Activated CD4-positive, alpha-beta T cell treated with anti-CD3 and anti-CD28 coated beads, Interleukin-2, amount 10 ng/mL, durations not matched to agents 24 days and 14 days (primary cell): ENCODE measurements at places on chromosomes 4 and X. TPM values are rescaled to one million over a fixed set of nuclear protein-coding genes. Genes with fewer than 3 reads are reported as not detected.

The ZAR1 gene
- not detected in 2 replicates for total RNA-seq

The GPAT3 gene
- 3.6 and 3.7 TPM in 2 replicates for total RNA-seq

The MTMR8 gene
- total RNA-seq, result 2.7 and 4.2 TPM in 2 replicates

The MAGEA10 gene
- total RNA-seq, result not detected in 2 replicates

The MXRA5 gene
- not detected in 2 replicates for total RNA-seq

DNA sequence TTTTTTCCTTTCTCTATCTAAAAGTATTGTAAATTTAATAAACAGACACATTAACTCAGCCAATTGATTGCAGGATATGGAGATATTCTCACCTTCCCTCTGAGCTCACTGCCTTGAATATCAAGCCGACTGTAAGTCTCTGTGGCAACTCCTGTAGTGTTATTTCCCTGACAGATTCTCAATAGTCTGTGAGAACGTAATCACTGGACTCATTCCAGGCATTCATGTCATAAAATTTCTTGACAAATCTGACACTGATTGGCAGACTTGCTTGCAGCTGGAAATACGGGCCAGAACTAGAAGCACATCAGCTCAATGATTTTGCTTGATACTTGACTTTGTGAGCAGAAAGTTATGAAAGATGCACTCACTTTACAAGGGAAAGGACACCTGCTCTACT is 29.6 kb downstream of the FAM47B start:
- no peak for DNase-seq

- DNase-seq, result no peak
These were observed 5.2 kb downstream of the MAP9 start for GRCh38 chr4:155371432-155372043.

- no peak for DNase-seq
These were observed 346.6 kb downstream of the FBXO8 start for GRCh38 chr4:173936861-173937260.

DNA sequence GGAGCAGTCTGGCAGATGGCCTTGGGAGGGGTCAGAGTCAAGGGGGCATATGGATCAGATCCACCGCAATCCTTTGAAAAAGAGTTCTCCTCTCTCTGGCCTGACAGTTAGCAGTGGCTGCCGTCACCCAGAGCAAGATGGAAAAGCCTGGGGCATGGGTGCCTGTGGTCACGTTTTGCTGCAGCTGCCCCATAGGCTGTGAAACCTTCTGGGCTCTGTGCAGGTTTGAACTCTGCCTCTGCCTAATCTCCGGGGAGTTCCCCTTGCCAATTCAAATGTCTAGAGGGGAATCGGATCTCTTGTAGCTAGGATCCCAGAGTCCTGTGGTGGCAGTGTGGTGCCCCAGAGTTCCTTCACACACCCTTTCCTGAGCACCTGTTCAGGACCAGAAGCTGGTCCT is 23.4 kb upstream of the ANKRD17 start:
- DNase-seq, result no peak

DNA sequence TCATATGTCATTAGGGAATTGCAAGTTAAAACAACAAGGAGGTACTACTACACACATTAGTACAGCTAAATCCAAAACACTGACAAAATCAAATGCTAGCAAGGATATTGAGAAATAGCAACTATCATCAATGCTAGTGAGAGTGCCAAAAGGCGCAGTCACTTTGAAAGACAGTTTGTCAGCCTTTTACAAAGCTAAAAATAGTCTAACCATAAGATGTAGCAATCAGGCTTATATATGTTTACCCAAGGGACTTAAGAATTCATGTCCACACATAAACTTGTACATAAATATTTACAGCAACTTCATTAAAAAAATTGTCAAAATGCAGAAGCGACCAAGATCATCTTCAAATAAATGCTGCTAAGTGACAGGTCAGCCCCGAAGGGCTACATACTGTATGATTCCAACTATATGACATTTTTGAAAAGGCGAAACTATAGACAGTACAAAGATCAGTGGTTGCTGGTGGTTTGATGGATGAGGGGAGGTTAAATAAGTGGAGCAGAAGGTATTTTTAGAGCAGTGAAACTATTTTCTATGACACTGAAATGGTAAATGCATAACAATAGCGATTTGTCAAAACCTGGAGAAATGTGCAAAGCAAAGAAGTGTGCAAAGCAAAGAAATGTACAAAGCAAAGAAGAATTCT is 704.8 kb downstream of the ARAP2 start:
- DNase-seq, result no peak
